ENCODE measurements at places on chromosomes 6 and 20.
A peak's percentile ranks its signal among the peaks of the same experiment; 100 is the strongest.

DNA sequence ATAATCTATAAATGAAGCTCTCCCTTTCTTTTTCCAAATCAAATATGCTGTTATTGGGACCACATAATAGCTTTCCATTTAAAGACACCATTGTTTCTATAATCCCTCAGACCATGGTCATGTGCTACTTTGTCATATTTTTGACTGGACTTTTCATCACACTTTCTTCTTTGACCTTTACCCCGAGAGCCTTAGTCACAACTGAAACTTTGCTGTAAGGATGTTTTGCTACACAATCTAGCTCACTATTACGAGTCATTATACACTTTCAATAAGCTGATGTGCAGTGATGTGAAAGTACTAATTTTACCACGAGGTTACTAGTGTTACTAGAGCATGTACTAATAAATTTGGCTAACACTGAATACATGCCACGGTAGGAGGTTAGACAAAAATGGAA lies 367.2 kb upstream of the RUNX2 start:
- DNase-seq, result no peak

GRCh38 chr6:142266060-142266459 lies 35.7 kb upstream of the ADGRG6 start:
- no peak for DNase-seq

GRCh38 chr6:1625794-1626435 lies 16.2 kb downstream of the FOXC1 start:
- DNase-seq, result no peak

GRCh38 chr6:127784468-127784867 lies 116.4 kb downstream of the THEMIS start:
- DNase-seq, result no peak

GRCh38 chr6:116514111-116514510 lies 2.7 kb downstream of the CALHM5 start:
- no peak for DNase-seq

- DNase-seq, result no peak
These were observed 82.8 kb downstream of the ZMYND8 start for GRCh38 chr20:47273591-47274235.

GRCh38 chr6:90274451-90275030 lies 22.1 kb downstream of the BACH2 start:
- peak; percentile 91 for DNase-seq

GRCh38 chr6:100467129-100468015 lies 2.7 kb upstream of the SIM1 start:
- DNase-seq, result no peak

DNA sequence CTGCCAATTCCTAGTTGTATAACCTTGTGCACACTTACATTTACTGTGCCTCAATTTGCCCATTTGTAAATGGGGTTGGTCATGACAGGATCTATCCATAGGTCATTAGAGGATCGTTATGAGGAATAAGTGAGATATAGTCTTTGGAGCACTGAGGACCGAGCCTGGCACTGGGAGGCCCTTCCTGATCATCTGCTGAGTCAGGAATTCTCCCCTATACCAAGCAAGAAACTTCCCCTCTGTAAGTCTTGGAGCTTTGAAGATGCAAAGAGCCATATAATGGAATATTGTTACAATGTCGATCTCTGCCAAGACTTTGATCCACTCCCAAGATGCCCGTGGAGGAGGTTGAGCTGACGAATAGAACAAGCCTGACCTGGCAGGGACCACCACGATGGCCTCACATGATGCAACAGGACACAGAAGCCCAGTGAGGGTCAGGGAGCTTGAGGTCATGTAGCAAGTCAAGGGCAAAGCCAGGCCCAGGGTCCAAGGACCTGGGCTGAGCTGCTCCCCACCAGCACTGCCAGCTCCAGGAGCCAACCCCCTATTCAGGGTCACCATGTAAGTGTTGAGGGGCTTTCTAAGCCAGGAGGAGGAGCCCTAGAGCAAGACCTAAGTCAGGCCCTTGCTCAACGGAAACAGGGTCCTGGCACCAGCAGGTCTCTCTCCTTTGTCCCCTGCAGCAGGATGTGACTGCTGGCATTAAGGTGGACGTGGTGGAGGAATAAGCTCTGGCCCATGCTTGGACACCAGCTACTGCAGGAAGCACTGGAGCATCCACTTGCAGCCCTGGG lies 16.7 kb downstream of the PDRG1 start:
- DNase-seq, result no peak

DNA sequence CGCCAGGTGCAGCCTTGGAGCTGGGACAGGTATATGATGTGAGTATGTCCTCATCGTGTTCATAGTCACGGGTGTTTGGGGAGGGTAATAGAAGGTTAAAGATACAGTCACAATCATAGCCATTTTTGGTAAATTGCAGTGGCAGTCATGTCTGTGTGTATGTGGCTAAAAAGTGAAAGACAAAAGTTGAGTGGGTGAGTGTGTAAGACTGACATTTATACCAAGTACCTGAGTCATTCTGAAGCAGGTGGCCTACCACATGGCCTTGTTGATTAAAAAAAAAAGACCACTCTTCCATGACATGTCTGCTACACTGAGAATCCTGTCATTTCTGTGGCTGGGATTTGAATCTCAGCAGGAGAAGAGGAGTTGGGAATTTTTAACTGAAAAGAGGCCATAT lies 181.9 kb downstream of the SCP2D1 start:
- no peak for DNase-seq

DNA sequence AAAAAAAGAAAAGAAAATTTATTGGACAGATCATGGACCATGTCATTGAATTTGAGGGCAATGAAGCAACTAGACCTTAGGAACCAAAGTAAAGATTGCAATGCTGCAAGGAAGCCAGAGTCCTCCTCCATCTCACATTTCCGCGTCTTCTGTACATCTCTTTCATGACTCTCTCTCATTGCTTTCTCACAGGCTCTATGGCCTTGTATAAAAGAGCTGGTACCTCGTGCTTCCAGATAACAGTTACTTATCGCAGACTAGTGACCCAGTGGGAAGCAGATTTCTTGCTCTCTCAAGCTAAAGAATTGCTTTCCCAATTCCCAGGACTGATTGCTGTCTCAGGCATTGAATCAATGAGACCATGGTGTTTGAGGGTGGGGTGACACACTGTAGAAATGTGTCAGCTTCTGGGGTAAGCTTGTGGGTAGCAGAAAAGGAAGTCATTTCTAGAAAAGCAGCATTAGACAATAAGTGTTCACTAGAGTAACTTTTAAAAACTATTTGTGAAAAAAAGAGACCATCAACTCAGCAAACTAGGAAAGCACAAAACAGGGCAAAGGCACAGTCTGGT lies 635.3 kb downstream of the UTRN start:
- no peak for DNase-seq
